ENCODE measurements at places on chromosomes 12 and 14.

- no peak for DNase-seq
These were observed 96.6 kb upstream of the E2F7 start for GRCh38 chr12:77161944-77162343.

DNA sequence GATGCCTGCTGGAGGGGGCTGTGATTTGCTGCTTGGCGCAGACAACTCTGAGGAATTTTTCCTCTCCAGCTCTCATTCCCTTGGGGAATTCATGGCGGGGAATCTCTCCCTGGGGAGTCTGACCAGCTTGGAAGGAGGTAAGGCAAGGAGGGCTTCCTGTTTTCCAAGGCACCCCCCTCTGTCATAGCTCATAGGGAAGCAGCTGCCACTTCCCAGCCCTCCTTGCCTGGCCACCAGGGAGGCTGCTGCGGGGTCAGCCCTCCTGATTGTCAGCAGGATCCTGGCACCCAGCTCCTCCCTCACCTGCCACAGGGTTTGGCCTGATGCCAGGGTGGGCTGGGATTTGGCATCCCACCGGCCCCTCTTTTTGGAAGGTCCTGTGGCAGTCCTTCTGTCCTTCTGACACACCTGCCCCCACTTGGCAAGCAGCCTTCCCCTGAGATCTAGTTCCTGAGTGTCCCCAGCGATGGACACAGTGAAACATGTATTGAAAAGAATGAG is 74.9 kb downstream of the TSPAN9 start:
- DNase-seq, result no peak

- DNase-seq, result no peak
These were observed 58.6 kb downstream of the SLC38A1 start for GRCh38 chr12:46209914-46210872.

GRCh38 chr12:109738209-109738608 is 24.6 kb downstream of the FAM222A start:
- DNase-seq, result no peak

DNA sequence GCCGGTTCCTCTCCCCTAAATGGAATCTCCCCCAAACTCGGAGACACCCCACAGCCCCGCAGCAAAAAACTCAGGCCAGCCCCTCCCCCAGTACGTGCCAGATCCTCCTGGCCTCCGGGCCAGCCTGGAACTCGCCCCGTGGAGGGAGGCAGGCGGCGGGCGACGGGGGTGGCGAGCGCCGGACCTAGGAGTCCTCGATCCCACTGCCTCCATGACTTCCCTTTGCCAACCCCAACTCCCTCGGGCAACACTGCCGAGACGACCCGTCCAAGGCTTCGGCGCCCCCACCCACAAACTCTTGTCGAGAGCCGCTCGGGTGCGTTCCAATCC is 400 bp downstream of the ADCY6 start:
- DNase-seq, result no peak

Measured in cortex of kidney (tissue), 1 donor.